NCI-H226 (cell line): ENCODE measurements at places on chromosomes 2 and 18.

DNA sequence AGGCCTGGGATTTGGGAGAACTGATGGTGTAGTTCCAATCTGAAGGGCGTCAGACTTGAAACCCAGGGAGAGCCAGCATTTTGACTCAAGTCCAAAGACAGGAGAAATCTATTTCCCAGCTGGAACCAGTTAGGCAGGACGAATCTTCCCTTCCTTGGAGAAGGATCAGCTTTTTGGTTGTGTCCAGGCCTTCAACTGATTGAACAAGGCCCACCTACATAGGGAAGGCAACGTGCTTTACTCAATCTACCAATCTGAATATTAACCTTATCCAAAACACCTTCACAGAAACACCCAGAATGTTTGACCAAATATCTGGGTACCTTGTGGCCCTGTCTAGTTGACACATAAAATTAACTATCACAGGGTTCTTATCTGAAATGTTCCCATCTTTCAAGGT is 221.9 kb upstream of the DLGAP1 start:
- DNase-seq, result no peak

DNA sequence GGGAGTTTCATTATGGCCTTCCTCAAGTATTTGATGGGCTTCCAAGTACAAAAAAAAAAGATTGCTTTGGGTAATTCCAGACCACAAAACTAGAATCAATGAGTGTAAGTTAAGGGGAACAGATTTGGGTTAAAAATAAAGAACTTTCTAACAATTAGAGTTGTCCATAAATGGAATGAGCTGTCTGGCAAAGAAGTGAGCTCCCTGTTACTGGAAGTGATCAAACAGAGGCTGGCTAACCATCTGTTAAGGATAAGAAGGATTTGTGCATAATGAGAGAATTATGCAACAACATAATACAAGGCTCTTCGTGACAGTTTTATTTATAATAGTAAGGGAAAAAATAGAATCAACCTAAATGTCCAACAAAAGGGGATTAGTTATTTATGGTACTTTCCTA is 44.6 kb upstream of the ACVR1 start:
- no peak for DNase-seq

DNA sequence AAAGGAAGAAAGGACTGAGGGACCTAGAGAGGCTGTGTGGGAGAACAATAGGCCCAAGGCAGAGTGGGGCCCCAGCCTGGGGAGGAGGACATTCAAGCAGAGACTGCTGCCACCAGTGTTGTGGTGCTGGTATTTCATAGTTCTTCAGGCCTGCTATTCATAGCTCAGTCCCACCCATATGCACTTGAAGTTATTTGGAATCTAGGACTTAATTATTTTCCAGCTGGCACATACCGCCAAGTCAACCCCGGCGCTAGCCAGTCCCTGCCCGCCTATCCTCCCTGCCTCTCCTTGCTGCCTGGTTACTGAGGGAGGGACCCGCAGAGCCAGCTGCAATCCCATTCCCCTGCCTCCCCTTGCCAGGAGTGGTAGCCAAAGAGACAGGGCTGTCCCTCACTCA is 141.2 kb downstream of the CABLES1 start:
- no peak for DNase-seq

DNA sequence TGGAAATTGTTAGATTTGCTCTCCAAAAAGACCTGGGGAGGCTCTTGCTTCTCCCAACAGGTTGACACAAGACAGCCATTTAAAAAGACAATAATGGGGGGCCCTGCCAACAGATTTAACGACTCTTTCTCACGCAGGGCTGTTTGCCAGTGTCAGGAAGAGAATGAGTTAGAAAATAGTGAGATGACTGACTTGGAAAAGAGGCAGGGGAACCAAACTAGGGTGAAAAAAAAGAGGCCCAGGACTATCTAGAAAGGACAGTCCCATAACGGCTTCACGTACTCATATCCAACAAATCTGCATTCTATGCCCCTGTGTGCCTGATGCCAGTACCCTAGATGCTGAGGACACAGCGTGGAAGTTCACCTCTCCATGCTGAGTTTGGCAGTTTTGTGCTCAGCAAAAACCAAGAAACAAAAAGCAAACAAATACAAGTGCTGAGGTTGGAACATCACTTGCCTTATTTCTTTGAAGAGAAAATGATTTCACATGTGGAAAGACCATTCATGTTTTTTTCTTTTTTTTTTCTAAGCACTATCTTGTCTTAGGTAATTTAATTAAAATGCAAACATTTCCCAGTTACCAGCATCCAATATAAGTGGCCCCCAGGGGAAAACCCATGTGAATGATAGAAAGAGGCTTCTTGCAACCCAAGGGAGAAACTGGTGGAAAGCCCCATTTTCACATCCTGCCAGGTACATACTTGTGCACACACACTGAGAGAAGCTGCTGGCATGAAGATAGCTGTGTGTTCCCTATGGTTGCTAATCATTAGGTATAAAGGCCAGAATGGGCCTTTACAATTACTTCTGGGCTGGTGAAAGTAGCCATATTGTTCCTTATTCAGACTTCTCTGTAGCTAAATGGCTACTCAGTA is 10.6 kb upstream of the WIPF1 start:
- no peak for DNase-seq

DNA sequence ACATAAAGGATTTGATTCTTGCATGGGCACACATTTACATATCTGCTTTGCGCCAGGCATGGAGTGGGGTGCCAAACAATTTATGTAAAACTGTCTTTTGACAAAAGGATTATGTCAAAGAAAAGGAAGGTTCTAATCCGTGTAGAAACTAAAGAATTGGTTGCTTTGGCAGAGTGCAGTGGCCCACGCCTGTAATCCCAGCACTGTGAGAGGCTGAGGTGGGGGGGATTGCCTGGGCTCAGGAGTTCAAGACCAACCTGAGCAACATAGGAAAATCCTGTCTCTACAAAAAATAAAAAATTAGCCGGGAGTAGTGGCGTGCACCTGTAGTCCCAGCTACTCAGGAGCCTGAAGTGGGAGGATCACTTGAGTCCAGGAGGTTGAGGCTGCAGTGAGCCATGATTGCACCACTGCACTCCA is 1.1 kb upstream of the MTERF4 start:
- no peak for DNase-seq

GRCh38 chr2:95269036-95269680 is 5.1 kb upstream of the PROM2 start:
- DNase-seq, result no peak

DNA sequence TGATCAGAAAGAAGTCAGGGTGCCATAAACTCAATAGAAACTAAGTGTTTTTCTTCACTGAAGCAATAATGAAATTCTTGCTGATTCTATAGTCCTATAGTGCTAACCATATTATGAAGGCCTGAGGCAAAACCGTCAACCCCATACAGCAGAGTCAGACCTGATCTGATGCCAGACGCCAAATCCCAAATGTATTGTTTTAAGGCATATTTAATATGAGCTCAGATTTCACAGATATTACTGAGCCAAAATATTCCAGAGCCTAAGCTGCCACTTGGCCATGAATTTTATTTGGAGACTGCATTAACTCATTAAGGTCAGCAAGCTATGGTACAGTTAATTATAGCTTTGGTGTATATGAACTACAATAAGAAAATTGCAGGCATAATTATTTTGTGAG is 53.4 kb downstream of the SCN1A start:
- no peak for DNase-seq

GRCh38 chr2:174878537-174879147 is 114.4 kb upstream of the CHRNA1 start:
- no peak for DNase-seq

DNA sequence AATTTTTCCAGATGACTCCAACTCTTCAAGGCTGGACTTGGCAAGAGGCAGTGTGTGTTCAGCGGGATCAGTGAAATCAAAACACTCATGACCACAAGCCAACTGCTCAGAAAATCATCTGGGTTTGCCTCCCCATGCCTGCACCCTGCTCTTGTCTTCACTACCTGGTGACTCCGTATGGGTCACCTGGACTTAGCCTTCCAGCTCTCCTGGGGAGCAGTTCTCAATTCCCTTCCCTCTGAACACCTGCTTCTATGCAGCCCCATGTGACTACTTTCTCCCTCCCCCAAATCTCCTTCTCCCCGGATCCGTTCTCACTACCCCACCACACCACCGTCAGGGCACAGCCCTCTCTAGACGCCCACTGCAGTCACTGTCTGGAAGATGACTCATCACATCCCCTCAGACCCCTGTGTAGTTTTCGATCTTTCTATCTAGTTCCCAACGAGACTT is 130.2 kb upstream of the ID2 start:
- no peak for DNase-seq

- DNase-seq, result no peak
These were observed 31.0 kb downstream of the GLI2 start for GRCh38 chr2:120766470-120767351.

DNA sequence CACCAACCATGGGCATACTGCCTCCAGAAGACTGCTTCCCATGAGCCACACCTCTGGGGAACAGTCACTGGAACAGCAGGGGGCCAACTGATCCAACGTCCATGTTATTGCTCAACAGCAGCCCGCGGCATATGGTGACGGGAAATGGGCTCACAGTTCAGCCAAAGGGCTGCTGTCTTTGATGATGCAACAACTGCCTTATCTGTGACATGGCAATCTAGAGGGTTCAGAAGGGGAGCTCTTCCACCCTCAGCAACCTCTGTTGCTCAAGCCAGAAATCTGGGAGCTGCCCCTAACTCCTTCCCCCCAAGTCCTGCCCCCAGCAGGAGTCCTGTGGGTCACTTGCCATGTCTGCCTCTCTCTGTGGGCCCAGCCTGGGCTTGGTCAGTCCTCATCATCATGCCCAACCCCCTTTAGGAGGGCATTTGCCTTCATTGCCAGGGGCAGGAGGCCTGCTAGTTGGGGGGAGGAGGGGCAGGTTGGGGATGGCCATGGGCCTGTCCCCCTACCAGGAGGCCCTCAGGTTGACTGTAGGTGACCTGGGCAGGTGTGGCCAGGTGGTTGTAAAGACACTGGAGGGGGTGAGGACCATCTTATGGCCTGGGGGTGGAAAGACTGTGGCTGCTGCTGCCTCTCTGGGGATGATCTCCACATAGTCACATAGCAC is 212.9 kb downstream of the CYP26B1 start:
- DNase-seq, result no peak

DNA sequence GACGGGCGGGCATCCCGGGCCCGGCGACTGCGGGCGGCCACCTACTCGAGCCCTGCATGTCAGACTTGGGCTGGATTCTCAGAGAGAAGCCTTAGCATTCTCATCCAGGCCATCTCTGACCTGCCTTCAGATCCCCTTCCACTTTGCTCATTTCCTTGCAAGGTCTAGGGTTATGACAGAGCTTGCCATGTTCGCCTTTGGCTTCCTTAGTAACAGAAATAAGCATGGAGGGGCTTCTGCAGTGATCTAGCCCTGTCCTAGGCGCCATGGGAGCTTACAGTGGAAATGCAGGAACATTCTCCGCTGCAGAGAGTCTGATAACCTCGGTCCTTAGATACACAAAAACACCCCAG is 632 bp upstream of the ACVR1 start:
- no peak for DNase-seq

- peak; percentile 99 for DNase-seq
These were observed 157.8 kb upstream of the SLC1A4 start for GRCh38 chr2:64831134-64831976.

GRCh38 chr2:70084973-70085710 is 2.1 kb upstream of the PCBP1 start:
- no peak for DNase-seq

DNA sequence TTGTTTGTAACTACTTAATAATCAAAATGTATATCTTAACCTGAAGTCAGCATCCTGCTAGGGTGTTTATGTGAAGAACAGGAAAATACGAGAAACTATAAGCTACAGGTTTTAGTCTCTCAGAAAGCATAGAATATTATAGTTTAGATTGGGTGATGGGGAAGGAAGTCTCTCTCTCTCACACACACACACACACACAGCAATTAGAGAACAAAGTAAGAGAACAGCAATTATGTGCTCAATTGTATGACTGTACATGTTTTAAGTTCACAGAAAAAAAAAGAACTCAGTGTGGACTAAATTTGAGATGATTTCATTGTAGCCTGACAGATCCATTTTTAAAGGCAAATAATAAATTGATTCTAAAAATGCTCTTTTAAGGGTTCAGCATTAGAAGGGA is 94.3 kb upstream of the ZNF516 start:
- DNase-seq, result no peak

DNA sequence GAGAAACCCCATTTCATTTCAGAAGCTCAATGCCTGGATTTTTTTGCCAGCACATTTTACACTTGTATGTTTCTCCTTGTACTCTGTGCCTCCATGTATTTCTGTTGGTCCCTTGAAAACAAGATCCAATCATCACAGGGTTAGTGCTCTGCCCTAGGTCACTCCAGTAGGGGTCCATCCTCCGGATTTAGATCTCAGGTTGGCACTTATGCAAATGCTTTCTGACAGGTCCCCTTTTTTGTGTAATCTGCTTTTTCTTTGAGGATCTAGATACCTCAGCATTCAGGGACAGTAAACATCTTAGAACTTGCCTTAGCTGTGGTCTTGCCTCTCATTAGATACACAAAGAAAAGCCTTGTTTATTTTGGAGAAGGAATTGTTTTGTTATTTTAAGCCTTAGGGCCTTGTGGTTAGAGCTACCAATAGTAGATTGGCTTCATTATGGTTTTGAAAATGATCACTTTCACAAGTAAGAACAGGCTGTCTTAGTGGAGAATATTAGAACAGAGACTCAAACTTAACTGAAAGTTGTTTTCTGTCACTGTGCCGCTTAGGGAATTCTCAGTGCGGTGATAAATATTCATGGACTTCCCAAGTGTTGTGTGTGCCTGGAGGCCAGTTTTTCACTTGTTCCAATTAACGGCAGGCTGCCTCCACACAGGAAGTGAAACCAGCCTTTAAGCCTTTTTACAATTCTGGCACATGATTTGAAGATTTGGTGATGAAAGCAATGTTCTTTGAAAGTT is 7.8 kb downstream of the MERTK start:
- no peak for DNase-seq

- DNase-seq, result no peak
These were observed 101.9 kb downstream of the ACOXL start for GRCh38 chr2:110834134-110834827.

DNA sequence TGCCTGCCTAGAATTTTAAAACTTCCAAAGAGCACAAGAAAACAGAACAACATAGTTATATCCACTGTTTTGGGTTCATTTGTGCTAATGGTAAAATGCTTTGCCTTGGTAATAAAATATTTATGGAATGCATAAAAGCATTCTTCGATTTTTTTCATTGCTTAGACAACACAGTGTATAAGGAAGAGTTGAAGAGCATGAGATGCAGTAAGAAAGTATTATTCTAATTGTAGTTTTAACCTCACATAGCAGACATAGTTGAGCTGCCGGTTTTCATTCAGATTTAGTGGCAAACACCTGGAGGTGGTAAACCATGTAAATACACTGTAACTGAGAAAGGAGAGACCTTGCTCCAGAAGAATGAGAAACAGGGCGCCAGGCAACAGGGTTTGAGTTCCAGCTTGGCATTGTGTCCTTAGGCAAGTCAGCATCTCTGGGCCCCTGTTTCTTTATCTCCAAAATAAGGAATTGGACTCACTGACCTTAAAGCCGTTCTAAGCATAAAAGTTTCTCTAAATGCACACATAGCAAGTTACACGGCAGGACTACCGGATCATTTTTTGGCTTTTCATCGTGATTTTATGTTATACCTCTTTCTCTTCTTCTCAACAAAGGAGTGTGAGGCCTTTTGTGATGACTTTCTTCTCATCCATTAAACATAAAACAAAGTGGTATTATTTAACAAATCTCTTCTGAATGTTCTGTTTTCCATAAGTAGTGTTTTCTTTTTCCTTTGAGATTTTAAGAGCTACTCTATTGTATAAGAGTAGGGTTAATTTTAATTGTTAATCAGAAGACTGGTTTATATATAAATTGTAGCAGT is 7.9 kb downstream of the UGP2 start:
- DNase-seq, result no peak
